ENCODE measurements at places on chromosomes 3 and 15. TPM values are rescaled to one million over a fixed set of nuclear protein-coding genes. Genes with fewer than 3 reads are reported as not detected.

DNA sequence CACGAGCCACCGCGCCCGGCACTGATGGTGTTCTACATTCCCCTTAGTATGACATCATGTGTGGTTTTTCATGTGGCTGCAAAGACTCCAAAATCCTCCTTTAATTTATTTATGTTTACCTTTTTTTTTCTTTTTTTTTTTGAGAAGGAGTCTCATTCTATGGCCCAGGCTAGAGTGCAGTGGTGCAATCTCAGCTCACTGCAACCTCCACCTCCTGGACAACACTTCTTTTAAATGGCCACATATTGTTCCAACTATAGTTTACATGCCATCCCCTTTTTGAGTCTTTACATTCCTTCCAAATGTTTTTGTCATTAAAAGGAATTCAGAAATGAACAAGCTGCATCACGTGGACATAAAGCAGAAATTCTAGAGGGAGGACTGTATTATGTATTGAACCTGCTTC, 10.3 kb upstream of the CDV3 start:
- no peak for DNase-seq

- no peak for DNase-seq
Observed at GRCh38 chr15:80507638-80508316, 103.6 kb downstream of the ARNT2 start.

DNA sequence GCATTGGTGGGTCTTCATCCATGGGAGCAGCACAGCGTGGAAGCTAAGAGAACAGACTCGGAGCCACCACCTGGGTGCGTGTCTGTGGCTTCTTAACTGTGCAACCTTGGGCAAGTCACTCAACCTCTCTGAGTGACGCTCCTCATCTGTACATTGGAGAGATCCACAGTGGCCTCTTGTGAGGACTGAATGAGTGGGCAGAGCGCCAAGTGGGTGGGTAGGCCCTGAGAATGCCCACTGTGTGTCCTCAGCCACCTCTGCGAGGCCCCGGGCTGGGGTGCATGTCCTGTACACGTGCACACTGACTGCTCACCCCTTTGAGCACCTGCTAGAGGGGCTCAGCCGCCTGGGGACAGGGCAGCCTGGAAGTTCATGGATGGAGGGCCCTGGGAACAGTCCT, 99.6 kb upstream of the PRR23E start:
- DNase-seq: no peak

GRCh38 chr3:172074586-172074985, 35.2 kb downstream of the FNDC3B start:
- DNase-seq: no peak

GRCh38 chr15:67180035-67180434, 74.4 kb downstream of the AAGAB start:
- DNase-seq: peak; percentile 16

DNA sequence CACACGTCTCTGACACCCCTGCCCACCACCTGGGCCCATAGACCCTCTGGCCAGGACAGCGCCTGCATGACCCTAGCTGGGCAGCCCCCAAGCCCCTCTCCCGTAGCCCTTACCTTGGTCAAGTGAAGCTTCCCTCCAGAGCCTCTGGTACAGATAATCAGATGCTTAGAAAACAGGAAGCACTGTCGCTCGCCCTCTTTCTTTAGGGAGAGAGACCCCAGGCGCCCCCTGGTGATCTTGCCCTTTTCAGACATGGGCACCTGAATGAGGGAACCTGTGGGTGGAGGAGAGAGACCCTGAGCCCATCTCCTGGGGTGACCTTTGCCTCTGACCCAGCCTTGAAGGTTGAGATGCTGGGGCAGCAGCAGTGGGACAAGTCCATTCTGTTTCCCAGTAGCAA, 65.4 kb downstream of the RASGRF1 start:
- DNase-seq: no peak

- DNase-seq: no peak
Observed at GRCh38 chr3:111418391-111418790, 123.6 kb upstream of the CD96 start.

GRCh38 chr15:86915811-86916331, 836.2 kb downstream of the AGBL1 start:
- peak; percentile 3 for DNase-seq

Gene ATR
- total RNA-seq: 27.0 TPM

Gene ADGRG7
- total RNA-seq: not detected

Gene MASP1
- total RNA-seq: not detected

Gene LRRC49
- 13.7 TPM for total RNA-seq

Gene ARHGEF26
- 6.6 TPM for total RNA-seq

Measured in Daoy (cell line).